ENCODE measurements at places on chromosomes 2 and 18.

GRCh38 chr2:224570328-224570993, 14.7 kb downstream of the CUL3 start:
- DNase-seq, result no peak

DNA sequence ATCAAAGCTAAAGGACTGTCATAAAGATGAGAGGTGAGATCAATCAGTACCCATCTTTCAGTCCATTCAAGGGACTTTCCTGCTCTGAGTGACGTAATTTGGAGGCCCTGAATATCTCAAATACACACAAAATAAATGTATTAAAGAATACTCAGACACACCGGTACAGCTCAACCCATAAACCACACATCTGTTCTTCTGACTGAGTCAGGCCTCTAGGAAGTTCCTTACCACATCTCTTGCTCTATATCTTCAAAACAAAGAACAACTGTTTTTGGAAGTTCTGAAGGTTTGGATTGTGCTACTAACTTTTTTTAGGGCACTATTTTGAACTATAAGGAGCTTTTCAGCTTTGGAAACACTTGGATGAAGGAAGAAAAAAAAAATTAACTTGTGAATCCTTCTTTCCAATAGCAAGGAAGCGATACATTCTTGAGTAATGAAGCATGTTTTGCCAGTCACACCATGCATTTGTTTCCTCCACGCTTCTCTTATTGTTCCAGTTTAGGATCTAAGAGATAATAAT, 866.5 kb upstream of the VRK2 start:
- DNase-seq, result no peak

DNA sequence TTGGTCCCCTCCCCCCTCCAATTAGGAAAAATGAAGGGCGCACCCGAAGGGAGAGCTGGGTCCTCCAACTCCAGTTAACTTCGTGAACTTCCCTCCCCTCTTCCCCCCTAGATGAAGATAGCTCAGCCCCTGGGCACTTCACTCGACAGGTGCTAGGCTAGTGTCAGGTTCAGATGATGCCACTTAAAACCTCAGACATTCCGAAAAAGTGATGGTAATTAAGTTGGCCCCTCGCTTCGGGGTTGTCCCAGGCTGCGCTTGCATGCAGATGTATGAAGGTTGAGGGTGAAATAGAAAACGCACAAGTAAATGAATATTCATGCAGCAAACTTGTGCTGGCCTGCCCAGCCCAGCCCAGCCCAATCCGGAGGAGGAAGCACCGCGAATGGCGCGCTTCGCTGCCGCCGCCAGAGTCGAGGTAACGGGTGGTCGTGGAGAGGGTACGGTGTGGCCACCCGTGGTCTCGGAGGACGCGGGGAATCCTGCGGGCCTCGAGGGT, 3.0 kb upstream of the GBX2 start:
- DNase-seq, result no peak

DNA sequence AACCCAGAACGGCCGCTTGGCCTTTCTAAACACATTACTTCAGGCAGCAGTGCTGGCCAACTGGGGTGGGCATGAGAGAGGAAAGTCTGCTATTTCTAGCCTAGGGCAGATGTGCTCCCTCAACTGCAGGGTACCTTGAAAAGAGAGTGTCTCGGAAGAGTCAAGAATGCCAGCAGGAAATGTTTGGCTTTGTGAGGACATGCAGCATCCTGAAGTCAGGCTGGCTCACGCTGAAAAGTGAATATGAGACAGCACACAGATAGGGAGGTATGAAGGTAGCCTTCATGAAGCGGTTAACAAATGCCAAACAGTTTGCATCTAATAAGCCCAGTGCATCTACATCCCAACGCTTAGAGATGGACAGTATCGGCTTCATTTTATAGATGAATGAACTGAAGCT, 65.0 kb upstream of the NCKAP5 start:
- no peak for DNase-seq

DNA sequence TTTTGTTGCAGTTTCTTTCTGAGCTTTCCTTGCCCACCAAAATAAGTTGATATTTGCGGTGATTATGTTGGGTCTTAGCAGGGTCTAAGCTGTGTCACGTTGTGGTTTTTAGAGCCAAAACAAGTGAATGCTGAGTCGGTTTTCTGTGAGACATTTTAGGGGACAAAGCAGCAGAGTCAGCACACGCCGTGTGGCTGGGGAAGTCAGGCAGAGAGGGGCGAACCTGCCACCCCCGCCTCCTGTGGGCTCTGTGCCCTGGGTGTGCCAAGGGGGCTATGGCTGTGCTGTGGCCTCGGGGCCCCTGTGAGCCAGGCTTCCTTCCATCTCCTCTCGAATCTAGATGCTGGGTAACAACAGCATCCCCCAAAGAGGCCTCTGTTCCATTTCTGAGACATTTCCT, 30.8 kb upstream of the TMEM87B start:
- no peak for DNase-seq

GRCh38 chr2:85770369-85770768, 16.6 kb downstream of the ATOH8 start:
- no peak for DNase-seq

DNA sequence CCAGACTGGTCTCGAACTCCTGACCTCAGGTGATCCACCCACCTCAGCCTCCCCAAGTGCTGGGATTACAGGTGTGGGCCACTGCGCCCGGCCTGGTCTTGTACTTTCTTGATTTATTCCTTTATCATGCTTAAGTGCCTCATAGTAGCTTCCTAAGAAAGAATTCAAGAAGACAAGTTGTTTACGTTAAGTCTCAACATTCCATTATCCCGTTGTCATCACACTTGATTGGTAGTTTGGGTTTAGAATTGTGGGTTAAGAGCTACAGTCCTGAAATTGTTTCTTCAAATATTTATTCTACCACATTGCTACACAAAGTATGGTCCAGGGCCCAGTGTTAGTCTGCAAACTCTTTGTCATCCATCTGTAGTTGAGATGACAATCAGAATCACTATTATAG, 194.0 kb downstream of the VWC2L start:
- DNase-seq, result no peak

DNA sequence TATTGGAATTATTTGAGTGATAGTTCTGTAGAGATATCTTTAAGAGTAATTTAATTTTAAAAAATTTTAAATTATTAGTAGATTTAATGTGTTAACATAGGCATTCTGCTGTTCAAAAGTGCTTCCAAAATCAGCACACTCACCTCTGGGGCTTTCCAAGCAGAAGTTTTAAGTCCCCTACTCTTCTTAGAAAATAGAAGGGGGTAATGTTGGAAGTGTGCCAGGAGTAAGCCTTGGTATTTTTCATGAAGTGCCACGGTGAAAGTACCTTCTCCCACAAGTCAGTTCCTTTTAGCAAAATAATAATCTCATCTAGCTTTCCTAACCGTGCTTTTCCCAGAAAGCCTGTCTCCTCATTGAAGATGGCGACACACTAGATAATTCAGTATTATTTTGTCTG, 3.9 kb upstream of the TNFRSF11A start:
- DNase-seq, result no peak

DNA sequence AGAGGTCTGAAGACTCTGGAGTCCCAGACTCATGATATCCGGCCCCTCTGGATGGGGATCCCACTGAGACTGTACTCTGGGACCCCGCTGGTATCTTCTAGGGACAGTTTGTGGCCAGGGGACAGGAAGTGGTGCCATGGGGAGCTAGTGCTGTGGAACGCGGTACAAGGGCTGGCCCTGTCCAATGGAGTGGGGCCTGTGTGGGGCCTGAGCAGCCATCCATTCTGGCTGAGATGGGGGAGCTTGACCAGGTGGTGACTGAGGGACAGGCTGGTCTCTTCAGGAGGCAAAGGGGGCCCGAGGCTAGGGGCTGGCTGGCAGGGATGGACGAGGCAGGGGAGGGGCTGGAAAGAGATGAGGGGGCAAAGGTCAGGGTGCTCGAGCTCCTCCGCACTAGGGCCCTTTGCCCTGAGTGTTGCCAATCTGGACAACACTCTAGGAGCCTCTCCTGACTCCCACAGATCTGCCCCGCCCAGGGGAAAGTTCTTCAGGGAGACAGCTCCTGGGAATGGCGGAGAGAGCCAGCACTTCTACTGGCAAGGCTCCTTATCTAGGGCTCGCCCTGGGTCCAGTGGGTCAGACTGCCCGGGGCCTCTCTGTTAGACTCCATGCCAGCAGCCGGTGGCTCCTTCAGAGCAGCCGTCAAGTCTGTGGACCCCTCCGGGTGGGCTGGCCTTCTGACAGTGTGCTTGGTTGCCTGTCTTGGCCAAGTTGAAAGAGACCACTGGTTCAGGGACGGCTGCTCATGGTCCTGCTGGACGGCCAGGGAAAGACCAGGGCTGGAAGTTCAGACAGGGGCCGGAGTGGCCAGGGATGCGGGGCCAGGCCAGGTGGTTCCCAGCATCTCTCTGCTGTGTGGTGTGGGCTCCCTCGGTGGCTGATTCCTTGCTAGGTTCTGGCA, 12.3 kb downstream of the MALL start:
- no peak for DNase-seq

- DNase-seq, result no peak
These were observed 162.6 kb upstream of the SLC39A10 start for GRCh38 chr2:195494451-195494850.

Data from SK-N-DZ (cell line).